ENCODE measurements at places on chromosomes 4 and X.
A peak's percentile ranks its signal among the peaks of the same experiment; 100 is the strongest.

DNA sequence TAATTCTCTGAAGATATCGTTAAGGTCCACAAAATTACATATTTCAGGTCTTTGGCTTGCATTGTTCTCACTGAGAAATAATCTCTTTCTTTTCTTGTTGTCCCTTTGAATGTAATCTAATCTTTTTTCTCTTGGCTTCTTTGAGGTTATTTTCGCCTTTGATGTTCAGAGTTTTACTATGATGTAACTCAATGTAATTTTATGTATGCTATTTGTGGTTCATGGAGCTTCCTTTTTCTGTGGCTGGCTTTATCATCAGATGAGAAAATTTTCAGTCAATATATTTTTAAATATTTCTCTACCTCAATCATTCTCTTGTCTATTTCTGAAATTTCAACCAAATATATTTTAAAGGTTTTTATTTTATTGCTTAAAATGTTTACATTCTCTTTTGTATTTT is 672.2 kb downstream of the TRAM1L1 start:
- ATAC-seq = no peak

DNA sequence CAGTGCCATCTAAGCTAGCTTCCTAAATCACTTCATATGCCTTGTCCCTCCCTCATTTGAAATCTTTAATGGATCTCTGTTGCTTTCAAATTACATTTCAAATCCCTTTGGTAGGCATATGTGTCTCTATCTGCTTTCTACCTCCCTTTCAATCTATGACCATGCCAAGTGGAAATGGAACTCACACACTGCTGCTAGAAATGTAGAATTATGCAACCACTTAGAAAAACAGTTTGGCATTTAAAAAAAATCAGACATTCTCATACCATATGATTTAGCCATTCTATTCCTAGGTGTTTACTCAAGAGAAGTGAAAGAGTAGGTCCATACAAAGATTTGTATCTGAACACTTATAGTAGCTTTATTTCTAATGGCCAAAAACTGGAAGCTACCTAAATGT is 413.5 kb upstream of the INTU start:
- ATAC-seq = no peak

- ATAC-seq = no peak
Observed at GRCh38 chr4:162791226-162791625, 375.5 kb downstream of the NAF1 start.

DNA sequence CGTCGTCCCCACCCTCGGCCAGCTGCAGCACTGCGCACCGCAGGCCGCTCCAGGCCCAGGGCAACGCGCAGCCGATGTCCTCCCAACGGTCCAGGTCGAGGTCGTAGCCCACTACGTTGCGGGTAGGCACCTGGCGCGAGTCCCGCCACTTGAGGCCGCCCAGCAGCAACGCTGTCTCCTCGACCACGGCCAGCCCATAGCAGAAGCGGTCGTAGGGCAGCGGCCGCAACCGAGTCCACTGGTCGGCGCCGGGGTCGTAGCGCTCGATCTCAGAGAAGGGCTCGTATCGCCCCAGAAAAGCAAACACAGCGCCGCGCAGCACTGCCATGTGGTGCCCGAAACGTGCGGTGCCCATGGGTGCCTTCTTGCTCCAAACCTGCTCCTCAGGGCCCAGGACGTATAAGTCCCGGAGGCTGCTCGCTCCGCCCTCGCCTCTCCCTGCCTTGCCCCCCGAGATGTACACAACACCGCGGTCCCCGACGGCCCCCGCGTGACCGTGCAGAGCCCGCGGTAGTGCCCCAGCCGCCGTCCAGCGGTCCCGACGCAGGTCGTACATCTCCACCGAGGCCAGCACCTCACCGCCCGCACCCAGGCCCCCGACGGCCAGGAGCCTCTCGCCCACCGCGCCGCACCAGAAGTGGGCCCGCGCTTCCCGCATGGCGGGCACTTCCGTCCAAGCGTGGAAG is 2.1 kb downstream of the KLHL34 start:
- ATAC-seq = peak; percentile 9

DNA sequence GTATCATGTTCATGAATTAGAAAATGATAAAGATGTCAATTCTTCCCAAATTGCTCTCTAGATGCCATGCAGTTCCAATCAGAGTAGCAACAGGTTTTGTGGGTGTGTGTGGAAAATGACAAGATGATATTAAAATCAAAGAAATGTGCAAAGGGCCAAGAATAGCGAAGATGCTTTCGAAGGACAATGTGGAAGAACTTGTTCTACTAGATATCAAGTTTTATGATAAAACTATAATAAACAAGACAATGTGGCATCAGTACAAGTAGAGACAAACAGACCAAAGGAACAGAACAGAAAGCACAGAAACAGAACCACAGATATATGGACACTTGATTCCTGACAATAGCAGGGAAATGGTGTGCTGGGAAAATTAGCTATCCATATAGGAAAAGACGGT is 9.0 kb downstream of the TAB3 start:
- ATAC-seq = no peak

GRCh38 chr4:166896254-166896653 is 338.0 kb downstream of the SPOCK3 start:
- no peak for ATAC-seq

- ATAC-seq = no peak
Observed at GRCh38 chr4:81698538-81699296, 227.0 kb upstream of the RASGEF1B start.

DNA sequence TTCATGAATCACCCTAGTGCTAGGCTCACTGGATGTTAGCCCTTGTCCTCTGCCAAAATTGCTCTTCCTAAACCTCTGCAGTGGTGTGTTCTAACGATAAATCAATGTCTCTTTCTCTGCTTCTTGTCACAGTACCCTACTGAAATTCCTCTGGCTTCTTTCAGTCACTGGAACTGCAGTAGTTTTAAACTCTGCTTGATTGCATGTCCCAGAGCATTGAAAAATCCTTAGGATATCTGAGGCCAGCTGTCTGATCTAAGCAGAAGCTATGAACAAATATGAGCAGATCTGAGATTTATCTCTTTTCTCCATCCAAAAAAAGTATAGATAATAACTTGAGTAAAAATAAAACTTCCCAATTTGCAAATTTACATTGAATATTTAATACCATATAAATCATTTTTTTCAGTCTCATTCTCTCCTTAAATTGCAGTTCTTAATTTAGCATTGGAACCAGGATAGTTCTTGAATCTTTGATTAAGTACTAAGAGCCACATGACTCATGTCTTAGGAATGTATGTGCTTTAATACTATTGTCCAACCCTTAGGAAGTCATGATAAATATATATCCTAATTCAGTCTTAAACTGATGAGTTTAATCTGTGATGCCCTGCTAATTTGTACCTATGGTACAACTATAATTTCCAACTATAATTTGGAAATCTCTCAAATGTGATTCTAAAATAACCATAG is 169.7 kb downstream of the PDHA2 start:
- no peak for ATAC-seq

DNA sequence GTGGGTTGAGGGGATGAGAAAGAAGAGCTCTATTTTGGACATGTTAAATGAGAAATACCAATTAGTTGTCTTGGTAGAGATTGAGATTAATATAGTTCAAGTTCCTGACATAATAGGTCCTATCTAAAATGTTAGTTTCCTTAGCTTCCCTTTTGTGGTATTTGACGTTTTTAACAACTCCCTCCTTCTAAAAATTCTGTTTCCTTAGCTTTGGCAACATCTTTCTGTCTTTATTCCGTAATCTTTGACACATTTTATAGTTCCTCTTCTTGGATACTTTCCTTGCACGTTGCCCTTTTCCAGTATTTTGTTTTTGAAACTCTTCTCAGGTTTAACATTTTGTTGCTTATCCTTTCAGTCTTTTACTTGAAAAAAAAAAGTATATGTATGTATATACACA is 36.9 kb downstream of the LAMTOR3 start:
- no peak for ATAC-seq

GRCh38 chr4:48027653-48028052 is 11.1 kb downstream of the NIPAL1 start:
- ATAC-seq = no peak

- peak; percentile 60 for ATAC-seq
Observed at GRCh38 chr4:155889031-155889793, 14.3 kb upstream of the TDO2 start.

DNA sequence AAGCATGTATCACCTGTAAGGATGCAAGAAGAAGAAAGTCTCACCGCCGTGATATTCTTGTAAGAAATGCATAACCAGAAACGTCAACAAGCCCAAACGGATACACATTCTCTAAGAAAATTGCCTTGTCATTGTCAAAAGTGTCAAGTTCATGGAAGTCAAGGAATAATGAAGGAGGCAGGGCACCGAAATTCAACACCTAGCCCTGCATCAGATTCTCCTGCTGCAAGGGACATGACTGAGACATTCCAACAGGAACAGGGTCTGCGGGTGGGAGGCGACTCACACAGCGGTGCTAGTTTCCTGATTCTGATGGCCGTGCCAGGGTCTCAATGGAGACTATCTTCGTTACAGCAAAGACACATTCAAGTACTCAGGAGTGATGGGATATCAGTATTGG is 26.7 kb downstream of the IRF2 start:
- no peak for ATAC-seq

DNA sequence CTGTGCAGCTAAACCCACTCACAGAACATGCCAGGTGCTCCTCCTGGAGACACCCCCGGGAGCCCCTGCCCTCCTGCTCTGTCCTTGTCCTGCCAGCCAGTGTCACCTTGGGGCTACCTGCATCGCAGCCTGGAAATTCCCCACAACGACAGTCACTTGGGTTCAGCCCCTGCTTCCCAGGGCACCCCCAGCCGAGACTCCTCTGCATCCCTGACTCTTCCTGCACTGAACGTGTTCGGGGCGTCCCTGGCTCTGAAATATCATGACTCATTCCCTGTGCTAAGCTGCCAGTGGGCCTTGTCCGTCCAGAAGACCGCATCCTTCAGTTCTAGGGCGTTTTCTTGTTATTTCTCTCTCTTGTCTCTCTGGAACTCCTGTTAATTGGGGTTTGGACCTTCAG is 5.8 kb downstream of the CFAP99 start:
- ATAC-seq = no peak

DNA sequence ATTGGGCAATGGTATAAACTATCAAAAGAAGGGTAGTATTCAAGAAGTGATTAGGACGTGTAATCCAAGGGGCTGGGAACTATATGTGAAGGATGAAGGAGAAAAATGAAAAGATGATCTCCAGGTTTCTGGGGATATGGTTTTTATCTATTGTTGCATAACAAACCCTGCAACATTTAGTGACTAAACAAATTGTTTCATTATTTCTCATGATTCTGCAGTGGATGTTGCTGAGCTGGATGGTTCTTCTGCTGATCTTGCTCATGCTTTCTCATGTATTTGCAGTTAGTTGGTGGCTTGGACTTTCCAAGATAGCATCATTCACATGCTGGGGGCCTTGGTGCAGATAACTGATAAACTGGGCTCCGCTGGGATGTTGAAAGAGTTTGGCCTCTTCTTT is 29.1 kb downstream of the PHOX2B start:
- ATAC-seq = no peak

- ATAC-seq = no peak
Observed at GRCh38 chr4:592825-593520, 16.9 kb upstream of the TMEM271 start.

All from gastroesophageal sphincter (tissue), 4 donors.